Activated naive CD4-positive, alpha-beta T cell (primary cell): ENCODE measurements at places on chromosomes 2 and 18.

GRCh38 chr2:168895771-168896170 lies 5.3 kb upstream of the G6PC2 start:
- no peak for DNase-seq

- DNase-seq, result no peak
Observed at GRCh38 chr2:106178716-106179115, 15.4 kb downstream of the UXS1 start.

DNA sequence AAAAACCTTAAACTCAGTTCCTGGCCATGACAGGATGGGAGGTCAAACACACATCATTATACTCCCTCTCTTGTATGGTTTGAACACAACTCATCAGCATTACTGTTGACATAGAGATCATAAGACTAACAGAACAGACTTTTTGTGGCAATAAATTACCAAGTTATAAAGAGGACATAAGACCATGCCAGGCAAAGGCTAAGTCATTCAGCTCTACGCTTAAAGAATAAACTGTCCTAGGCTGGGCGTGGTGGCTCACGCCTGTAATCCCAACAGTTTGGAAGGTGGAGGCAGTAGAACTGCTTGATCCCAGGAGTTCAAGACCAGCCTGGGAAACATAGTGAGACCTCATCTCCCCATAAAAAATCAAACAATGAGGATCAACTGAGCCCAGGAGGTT lies 16.4 kb downstream of the NLRC4 start:
- DNase-seq, result no peak

DNA sequence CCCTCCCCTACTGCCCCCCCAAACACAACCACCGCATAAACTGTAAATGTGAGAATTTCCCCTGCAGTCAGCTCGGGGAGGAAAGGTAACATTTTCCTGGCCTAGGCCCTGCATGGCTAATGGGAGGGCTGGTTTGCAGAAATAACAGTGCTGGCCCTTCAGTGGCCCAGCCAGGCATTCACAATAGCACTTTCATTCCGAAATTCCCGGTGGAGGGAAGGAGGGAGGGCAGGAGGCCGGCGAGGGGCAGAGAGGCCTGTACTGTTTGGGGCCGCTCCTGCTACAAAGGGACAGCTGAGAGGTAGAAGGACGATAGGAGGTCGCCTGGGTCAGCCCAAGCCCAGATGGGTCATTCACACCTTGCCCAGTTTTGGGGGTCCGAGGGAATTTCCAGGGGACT lies 11.3 kb downstream of the CYP26B1 start:
- no peak for DNase-seq

GRCh38 chr2:138021154-138021553 lies 56.9 kb downstream of the HNMT start:
- DNase-seq, result no peak

GRCh38 chr2:204218040-204218439 lies 281.5 kb downstream of the ICOS start:
- no peak for DNase-seq

GRCh38 chr2:144986691-144987090 lies 466.8 kb upstream of the ZEB2 start:
- DNase-seq, result no peak

- no peak for DNase-seq
Observed at GRCh38 chr2:96400049-96401000, 64.8 kb downstream of the NCAPH start.

DNA sequence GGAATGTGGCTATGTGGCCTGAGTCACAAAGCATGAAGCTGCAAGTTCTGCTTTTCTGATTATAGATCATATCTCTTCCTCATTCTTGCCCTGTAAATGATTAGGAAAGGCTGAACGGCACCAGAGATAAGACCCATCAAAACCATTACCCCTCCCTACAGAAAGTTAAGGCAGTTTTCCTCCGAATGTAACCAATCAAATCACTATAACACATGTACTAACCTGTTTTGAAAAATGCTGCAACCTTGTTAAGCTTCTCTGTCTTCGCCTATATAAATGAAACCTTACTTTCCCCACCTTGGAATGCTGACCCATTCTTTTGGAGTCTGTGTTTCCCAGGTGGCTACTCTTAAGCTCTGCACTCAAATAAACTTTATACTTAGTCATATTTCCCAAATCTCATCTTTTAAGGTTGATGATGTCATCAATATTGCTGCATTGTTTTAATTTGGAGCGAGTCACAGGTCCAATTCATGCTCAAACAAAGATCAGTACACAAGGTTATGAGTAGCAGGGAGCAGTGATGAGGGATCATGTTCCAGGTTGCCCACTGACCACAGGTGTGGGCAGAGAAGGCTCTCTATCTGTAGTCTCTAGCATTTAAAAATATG lies 662.3 kb downstream of the IRS1 start:
- DNase-seq, result no peak

DNA sequence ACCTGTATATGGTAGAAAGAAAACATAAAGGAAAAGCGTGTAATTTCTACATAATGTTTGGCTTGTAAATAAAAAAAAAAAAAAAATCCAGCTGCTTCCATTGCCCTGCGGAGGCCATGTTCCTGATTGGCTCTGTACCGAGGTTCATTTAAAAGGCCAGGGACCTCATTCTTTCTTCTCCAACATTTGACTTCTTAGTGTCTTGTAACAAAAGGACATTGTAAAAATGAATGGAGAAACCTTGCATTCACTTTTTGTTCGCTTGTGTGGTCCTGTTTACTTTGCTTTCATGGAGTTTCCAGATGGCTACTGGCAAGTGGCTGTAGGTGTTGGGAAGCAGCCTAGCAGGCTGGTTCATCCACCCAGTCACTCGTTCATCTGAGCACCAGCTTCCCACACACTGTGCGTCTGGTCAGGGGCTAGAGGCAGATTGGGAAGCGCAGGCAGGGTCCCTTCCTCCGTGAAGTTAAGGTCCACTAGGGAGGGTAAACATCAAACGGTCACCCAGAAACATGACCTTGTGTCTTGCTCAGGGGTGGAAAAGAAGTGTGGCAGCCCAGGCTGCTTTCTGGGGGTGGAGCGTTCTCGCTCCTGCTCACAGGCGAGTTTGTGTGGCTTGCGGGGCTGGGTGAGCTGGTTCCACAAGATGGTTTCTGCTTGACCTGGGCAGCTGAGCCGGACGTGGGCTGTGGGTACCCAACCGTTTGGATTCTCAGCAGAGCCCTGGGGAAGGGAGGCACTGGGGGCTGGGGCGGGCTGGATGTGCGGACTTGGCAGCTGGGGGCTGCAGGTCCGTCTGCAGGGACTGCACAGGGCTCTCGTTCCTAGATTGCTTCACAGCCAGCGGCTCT lies 260.7 kb downstream of the AGAP1 start:
- DNase-seq, result no peak

GRCh38 chr2:229160984-229161383 lies 110.1 kb downstream of the PID1 start:
- no peak for DNase-seq

DNA sequence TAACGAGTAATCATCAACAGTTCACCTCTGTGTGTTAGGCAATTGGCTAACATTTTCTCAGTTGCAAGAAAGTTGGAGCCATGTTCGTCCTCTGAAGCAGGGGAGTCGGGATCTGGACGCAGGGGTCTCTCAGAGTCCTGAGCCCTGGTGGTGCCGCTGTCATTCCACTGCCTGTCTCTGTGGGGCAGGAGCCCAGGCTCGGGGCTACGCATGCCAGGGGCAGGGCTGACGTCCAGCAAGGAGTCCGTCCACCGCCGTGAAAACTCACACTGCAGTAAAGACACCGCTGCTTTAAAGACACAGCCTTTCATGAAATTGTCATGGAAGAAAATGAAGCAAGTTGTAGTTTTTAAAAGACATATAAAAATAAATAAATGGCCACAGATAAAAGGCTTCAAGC lies 571.1 kb upstream of the SOX11 start:
- DNase-seq, result no peak

DNA sequence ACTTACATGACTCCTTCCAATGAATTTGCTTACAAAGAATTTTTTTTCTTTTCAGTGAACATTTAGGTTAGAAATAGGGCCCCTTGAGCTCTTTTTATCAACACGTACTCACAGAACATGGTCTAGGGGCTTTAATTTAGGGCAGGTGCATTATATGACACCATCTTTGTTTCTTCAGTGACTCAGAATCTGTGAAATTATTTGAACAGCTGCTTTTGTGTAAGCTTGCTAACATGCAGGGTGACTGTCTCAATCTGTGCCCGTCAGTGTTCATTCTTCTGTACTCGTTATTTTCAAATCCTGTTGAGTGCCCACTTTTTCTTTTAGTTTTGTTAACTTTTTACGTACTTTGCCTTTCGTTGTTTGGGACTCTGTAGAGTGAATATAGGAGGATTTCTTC lies 52.8 kb upstream of the CABYR start:
- DNase-seq, result no peak

DNA sequence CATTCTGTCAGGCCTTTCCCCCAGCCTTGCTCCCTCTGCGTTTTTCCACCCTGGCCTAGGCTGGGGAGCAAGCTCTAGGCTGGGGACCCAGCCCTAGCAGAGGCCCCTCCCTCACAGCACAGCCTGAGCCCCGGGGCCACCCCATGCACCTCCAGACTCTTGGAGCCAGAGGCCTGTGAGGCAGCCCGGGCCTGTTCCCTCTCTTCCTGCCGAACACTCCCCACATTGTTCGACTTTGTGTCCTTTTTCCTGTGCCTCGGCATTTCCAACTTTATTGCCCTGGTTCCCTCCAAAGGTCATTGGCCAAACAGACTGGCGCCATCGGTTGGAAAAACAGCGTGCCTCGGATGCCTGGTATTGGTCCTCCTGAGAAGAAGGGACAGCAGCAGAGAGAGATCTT lies 79.7 kb downstream of the HS1BP3 start:
- DNase-seq, result no peak

GRCh38 chr18:76593843-76594242 lies 98.8 kb upstream of the ZNF516 start:
- no peak for DNase-seq

DNA sequence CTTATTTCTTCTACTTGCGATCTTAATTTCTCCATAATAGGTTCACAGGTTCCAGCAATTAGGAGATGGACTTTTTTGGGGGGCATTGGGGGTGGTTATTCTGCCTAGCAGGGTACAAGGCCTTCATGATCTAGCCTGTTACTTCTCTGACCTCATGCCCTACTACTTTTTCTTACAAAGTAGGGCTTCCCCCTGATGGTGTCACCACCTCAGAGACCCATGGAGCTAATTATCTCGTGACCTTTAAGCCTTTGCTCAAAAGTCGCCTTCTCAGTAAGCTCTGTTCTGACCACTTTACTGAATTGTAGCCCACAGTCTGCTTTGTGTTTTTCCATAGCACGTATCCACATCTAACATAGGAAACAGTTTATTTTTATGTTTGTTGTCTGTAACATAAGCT lies 458.0 kb downstream of the PARD3B start:
- no peak for DNase-seq

GRCh38 chr2:941871-942270 lies 8.8 kb upstream of the SNTG2 start:
- no peak for DNase-seq

- DNase-seq, result no peak
Observed at GRCh38 chr2:189155795-189156194, 23.8 kb downstream of the COL5A2 start.

DNA sequence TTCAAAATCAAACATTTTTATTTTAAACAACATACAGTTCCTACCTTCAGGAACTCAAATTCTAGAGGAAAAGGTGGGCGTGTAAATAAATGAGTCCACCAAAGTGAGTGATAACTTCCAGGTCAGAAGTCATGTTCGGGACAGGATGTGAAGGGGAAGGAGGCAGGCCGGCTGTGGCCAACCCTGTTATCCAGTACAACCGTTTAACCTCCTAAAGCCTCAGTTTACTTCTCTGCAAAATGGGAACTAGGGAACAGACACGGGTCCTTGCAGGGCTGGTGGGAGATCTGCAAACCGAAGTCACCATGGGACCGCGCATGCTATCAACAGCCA lies 373 bp downstream of the EIPR1 start:
- no peak for DNase-seq

DNA sequence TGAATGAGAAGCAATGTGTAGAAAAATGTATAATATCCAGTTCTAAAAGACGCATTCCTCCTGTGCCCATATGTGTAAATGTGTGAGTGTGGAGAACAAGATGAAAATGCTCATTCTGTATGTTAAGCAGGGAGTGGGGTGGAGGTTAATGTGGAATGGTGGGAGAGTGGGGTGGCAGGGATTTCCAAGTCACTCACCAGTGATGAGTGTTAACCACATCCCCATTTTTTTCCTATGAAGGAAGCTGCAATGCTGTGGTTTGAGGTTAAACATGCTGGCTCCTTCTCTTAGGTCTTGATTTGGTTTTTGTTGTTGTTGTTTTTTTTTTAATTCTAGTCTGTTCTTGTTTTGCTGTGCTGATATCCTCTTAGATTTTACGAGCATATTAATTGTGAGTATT lies 169.4 kb downstream of the NEDD4L start:
- no peak for DNase-seq

DNA sequence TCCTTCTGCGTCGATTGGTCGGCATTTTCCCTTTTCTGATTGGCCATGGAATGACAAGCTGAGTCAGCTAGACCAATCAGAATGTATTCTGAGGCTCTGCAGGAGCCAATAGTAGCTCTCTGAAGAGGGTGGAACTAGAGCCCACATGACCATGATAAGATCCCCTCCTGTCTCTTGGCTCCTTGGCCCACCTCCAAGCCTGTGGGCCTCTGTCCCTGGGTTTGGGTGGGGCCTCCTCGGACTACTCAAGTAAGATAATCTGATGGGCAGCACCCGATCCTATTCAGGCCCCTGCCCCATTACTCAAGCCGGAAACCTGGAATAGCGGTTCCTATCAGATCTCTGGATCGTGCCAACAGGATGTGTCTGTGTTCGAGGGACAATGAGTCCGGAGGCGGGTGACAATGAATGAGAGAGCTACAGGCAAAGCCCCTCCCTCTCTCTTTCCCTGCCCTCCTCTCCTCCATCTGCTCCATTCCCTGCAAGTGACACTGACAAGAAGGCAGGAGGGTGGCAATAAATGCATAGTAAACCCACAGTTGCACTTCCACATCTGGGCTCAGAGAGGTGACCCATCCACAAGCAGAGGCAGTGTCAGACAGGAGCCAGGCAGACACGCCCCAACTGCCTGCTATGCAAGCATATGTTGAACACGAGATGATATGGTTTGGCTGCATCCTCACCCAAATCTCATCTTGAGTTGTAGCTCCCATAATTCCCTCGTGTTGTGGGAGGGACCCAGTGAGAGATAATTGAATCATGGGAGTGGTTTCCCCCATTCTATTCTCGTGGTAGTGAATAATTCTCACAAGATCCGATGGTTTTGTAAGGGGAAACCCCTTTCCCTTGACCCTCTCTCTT lies 114.7 kb downstream of the TNS1 start:
- no peak for DNase-seq

GRCh38 chr2:84947010-84947593 lies 23.9 kb upstream of the KCMF1 start:
- DNase-seq, result no peak

DNA sequence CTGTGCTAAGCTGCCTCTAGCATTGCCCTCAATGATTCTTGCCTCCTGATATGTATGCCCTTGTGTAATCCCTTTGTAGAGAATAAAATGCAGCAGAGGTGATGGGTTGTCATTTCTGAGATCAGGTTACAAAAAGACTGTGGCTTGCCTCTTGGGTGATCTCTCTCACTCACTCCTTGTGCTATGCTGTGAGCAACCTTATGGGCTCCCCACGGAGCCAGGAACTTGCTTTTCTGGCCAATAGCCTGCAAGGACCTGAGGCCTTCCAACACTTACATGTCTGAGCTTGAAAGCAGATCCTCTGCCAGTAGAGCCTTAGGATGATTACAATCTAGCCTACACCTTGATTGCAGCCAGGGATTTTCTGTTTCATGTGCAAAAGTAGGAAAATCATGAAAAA lies 123.1 kb upstream of the XIRP2 start:
- no peak for DNase-seq

- no peak for DNase-seq
Observed at GRCh38 chr2:126885751-126886210, 12.9 kb upstream of the TEX51 start.

- DNase-seq, result no peak
Observed at GRCh38 chr18:23302851-23303527, 150.1 kb upstream of the RIOK3 start.
